Keratinocyte (primary cell): ENCODE measurements at places on chromosomes 2 and 18. TPM values are rescaled to one million over a fixed set of nuclear protein-coding genes. Genes with fewer than 3 reads are reported as not detected.

DNA sequence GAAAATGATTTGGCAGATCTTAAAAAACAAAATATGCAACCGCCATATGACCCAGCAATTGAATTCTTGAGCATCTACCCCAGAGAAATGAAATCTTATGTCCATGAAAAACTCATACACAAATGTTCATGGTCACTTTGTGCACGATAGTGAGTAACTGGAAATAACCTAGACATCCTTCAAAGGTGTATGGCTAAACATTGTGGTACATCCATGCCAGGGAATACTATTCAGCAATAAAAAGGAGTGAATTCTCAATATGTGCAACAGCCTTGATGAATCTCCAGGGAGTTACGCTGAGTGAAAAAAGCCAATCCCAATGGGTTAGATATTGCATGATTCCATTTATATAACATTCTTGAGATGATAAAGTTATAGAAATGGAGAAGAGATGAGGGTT lies 112.7 kb upstream of the SMAD2 start:
- DNase-seq: no peak

GRCh38 chr2:170161516-170162270 lies 16.3 kb upstream of the MYO3B start:
- DNase-seq: no peak

- peak; percentile 90 for DNase-seq
Observed at GRCh38 chr2:19649785-19650380, 251.9 kb downstream of the TTC32 start.

DNA sequence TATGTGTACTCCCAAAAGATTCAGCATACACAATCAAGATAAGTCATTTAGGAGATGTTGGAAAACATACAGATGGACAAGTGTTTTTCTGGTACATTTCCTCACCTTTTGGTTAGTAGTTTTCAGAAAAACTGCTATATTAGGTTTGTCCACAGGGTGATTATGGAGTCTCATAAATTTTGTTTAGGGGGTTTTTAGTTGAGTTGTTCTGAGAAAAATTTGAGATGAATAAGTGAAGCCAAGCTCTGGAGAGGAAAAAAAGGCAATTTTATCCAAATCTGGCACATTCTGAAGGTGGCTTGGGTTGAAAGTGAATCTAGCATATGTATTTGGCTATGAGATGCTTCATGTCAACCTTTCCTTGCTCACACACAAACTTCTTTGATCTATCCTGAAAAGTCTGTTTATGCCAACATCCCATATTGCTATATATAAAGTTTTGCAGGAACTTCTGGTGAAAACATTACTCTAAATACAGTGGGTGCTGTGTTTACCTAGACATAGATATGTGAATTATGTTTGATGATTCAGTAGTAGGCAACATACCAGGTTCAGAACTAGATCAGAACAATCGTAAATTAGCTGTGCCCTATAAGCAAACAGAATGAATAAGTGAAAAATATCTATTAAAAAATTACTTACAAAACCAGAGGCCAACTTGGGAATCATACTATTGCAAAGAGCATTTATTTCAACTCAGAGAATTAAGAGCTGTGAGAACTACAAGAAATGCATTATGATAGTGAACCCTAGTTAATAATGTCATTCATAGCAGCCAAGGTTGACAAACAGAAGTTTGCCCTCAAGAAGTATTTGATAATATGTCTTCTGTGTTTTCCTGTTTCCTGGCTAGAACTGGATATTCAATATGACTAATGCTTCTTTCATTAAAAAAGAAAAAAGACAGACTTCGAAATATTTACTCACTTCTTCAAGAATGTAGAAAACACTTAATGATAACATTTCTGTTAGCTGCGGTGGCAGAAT lies 552.0 kb downstream of the IRS1 start:
- no peak for DNase-seq

DNA sequence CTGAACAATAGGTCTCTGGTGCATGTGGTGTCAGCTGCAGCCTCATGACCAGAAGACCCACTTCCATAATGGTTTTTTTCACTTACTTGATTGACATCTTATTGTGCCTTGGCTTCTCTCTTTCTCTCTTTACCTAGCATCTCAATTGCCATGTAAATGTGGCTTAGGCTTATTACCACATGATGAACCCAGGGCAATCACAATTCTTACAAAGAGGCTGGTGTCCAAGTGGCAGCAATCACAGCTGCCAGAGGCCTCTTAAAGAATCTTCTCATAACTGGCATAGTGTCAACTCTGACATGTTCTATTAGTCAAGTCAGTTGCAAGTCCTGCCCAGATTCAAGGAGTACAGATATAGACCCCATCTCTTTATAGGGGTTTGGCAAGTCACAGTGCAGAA lies 1224.8 kb downstream of the SUCLG1 start:
- no peak for DNase-seq

- no peak for DNase-seq
Observed at GRCh38 chr2:28681158-28681571, 70.5 kb upstream of the PPP1CB start.

GRCh38 chr2:20207051-20207450 lies 17.9 kb downstream of the SDC1 start:
- DNase-seq: no peak

- no peak for DNase-seq
Observed at GRCh38 chr18:51716277-51716676, 518.8 kb upstream of the MEX3C start.

DNA sequence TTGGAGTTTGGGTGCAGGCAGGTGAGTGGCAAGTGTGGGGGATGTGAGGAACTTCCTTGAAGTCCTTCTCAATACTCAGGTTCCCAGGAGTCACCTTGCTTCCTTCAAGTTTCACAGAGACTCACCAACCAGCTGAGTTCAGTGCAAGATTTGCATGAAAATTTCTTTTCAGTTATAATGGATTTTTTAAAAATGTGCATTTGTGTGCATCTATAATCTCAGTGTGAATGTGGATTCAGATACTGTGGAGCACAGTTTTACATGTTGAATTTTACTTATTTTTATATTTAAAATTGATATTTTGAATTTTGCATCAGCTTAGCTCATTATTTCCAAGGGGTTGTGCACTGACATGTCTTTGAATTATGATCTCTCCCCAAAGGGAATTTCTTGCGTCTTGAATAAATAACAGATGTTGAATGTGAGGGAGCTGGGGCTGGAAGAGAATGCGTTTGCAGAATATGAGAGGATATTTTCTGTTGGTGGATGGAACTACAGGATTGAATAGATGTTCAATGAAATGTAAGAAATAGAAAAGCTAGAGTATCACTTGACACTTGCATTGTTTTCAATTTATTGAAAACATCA lies 184.3 kb downstream of the RPRM start:
- no peak for DNase-seq

- DNase-seq: no peak
Observed at GRCh38 chr2:128623776-128624761, 305.4 kb upstream of the HS6ST1 start.

GRCh38 chr2:3283206-3283605 lies 94.4 kb downstream of the EIPR1 start:
- no peak for DNase-seq

GRCh38 chr2:63880625-63881024 lies 38.9 kb downstream of the UGP2 start:
- DNase-seq: no peak

- DNase-seq: peak; percentile 9
Observed at GRCh38 chr2:70861777-70862625, 26.4 kb upstream of the CD207 start.

DNA sequence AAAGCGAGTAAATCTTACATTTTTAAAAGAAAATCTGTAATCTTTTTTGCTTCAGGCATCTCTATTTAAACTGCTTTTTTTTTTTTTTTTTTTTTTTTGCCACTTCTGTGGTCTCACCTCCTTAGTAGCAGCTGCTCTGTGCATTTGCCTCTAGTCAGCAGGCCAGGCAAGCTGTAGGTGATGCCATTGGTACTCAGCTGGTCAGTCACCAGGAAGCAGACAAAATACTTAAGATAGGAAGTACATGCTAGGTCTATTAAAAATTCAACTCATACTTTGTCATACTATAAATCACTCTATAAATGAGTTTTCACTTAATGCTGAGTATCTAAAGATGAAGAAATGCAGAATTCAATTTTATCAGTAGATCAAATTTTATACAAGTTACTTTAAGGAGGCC lies 83.7 kb downstream of the KYNU start:
- no peak for DNase-seq

- no peak for DNase-seq
Observed at GRCh38 chr2:239040152-239040761, 192.4 kb downstream of the TWIST2 start.

DNA sequence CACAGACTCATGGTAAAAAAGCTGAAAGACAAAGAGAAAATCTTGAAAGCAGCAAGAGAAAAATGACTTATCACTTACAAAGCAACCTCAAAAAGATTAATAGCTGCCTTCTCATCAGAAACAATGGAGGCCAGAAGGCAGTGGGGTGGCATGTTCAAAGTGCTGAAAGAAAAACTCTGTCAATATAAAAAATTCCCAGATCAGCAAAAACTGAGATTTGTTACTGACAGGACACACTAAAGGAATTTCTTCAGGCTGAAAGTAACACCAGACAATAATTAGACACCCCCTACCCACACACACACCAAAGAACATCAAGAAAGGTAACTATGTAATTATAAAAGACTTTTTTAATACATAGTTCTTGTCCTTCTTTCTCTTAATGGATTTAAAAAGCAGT lies 311.1 kb downstream of the CLIP4 start:
- DNase-seq: no peak

- DNase-seq: no peak
Observed at GRCh38 chr18:36775396-36775795, 53.4 kb downstream of the TPGS2 start.

GRCh38 chr18:37402735-37403099 lies 162.9 kb downstream of the CELF4 start:
- no peak for DNase-seq

DNA sequence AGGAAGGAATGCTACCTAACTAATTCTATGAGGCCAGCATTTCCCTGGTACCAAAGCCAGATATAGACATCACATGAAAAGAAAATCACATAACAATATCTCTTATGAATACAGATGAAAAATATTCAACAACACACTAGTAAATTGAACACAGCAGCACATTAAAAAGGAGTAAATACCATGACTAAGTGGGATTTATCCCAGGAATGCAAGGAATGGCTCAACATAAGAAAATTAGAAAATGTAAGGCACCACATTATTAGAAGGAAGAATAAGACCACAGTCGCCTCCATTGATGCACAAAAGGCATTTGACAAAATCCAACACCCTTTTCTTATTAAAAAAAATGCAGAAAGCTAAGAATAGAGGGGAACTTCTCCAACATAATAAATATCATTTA lies 133.9 kb downstream of the TTC32 start:
- DNase-seq: no peak

- DNase-seq: no peak
Observed at GRCh38 chr2:12070153-12070552, 323.7 kb downstream of the LPIN1 start.

DNA sequence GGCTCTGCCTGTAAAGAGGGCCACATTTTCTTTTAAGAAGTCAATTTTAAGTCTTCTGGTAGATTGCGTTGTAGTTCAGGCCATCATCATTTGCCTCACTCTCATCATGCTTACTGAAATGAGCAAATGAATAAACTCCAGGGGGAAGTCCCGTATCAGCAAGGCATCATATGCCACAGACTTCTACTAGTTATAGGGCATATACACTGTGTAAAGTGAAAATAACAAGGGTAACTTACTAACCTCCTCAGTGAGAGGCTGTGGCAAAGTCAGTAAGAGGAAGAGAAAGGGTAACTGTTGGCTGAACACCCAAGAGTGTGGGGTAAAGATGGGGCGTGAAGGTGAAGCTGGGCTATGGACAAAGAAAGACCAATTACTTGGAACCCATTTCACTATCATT lies 456.2 kb downstream of the SPAG16 start:
- DNase-seq: no peak

Gene RALBP1
- 47.6 to 49.8 TPM (median 48.1 TPM) in 3 replicates for polyA plus RNA-seq

Gene DSG4
- 0.18 to 0.50 TPM (median 0.19 TPM) in 3 replicates for polyA plus RNA-seq

Gene ICOS
- 0.04 TPM in 1 of 3 replicates, not detected in the others for polyA plus RNA-seq

Gene DYNC2LI1
- 12.1 to 29.9 TPM (median 16.4 TPM) in 3 replicates for polyA plus RNA-seq

Gene NEU4
- polyA plus RNA-seq: not detected in 3 replicates

Gene DPP4
- polyA plus RNA-seq: 1.1 to 4.1 TPM (median 1.3 TPM) in 3 replicates

Gene EVA1A
- polyA plus RNA-seq: 11.5 to 14.6 TPM (median 12.5 TPM) in 3 replicates

Gene LONRF2
- not detected in 3 replicates for polyA plus RNA-seq

Gene MROH2A
- polyA plus RNA-seq: 0.17 to 0.37 TPM (median 0.33 TPM) in 3 replicates

Gene SERPINB3
- polyA plus RNA-seq: 3.8 to 26.8 TPM (median 12.7 TPM) in 3 replicates
